OCI-LY7 (cell line): ENCODE measurements at places on chromosomes 13 and 19. TPM values are rescaled to one million over a fixed set of nuclear protein-coding genes. Genes with fewer than 3 reads are reported as not detected.

DNA sequence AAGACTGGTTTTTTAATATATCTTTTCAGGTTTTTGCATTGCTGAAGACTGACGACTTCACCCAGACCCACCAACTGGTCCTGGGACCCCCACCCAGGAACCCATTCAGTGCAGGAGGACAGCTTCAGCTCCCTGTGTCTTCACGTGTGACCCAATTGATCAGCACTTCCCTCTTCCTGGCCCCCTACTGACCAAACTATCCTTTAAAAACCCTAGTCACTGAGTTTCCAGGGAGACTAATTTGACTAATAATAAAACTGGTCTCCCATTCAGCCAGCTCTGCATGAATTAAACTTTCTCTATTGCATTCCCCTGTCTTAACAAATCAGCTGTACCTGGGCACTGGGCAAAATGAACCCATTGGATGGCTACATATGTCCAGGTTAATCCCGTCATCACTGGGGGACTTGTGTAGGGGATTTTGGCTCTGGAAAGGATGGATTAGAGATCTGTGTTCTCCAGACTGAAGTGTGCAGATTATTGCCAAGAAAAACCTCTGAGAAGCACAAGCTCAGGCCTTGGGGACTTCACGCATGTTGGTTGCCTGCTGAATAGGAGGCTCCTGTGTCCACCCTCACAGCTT, 16.3 kb upstream of the PARP4 start:
- DNase-seq: no peak

COG6 gene
- total RNA-seq: 33.2 and 45.9 TPM in 2 replicates

- no peak for DNase-seq
Measured at GRCh38 chr13:106287351-106287750, 248.1 kb downstream of the EFNB2 start.

TEX101 gene
- total RNA-seq: not detected in 2 replicates

GRCh38 chr13:79723519-79724024, 242.6 kb downstream of the NDFIP2 start:
- no peak for DNase-seq

DNA sequence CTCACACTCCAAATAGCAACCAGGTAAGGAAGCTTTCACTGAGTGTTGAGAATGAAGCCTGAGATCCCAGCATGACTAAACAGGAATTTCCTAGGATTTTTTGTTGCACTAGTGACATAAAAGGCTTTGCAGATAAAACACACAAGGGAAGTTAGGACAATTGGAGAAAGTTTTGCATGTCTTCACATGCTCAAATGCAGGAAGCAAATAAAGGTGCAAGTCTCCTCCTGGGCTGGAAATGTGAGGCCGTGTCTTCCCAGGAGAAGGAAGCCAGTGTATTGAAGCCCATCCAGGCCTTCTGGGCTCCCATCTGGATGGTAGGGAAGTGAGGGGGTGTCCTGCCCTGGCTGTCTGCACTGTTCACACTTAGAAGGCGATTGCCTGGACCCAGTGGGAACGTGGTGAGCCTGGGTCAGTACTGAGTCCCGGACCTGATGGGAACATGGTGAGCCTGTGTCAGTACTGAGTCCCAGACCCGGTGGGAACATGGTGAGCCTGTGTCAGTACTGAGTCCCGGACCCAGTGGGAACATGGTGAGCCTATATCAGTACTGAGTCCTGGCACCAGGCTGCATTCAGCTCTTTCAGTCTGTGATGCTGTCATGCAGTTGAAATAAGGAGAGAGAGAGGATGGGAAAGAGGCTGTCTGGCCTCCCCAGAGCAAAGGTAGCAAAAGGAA, 38.7 kb downstream of the SIAH3 start:
- DNase-seq: no peak

GRCh38 chr13:109205315-109205714, 575.9 kb downstream of the MYO16 start:
- no peak for DNase-seq
